Activated T-cell treated with anti-CD3 and anti-CD28 coated beads for 48 hours (primary cell): ENCODE measurements at places on chromosomes 7 and 10.

DNA sequence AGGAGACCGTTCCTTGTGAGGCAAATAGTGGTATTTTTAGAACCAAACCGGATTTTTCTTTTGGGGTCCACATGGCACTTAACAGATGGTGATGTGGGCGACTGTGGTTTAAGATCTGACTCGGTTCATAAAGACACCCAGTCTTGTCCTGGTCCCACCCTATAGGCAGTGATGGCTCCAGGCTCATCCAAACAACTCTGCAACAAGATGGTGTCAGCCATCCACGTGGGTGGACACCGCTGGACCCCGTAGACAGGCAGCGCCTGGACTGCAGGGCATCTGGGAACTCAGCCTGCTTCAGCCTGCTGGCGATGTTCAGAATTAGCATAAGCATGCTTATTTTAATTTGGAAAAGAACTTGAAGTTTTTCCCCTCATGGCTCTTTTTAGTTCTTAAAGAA is 258.4 kb upstream of the FZD1 start:
- no peak for DNase-seq

DNA sequence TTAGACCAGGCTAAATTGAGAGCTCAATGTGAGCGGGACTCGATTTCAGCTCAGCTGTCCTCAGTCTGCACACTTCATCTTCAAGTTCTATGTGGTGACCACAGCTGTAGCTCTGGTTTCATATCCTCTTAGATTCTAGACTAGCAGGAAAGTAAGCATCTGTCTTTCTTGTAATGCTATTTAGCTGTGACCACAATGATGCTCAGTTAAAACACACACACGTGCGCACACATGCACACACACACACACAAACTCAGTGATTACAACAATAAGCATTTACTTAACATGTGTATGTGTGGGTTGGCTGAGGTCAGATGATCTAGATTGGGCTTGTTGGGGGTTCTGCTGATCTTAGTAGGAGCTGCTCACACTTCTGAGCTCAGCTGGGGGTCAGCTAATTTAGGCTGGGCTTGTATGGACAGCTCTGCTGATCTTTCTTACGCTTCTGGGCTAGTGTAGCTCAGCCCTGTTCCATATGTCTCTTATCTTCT is 82.5 kb downstream of the ZNF365 start:
- DNase-seq: no peak

- DNase-seq: no peak
Observed at GRCh38 chr7:18457832-18458231, 37.7 kb upstream of the HDAC9 start.

DNA sequence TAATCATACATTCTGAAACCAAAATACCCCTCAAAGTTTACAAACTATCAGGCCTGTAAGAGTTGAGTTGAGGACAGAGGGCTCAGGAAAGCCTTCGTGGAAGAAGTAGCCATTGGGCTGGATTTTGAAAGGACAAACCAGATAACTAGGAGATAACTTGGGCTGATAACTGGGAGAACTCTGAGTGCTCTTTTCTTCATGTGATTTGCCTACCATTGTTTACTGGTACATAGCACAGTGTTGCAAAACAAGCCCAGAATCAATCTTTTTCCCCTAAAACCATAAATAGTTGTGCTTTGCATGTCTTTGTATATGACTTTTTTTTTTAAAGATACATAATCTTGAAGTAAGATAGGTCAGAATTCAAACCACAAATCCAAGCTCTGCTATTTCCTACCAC is 106.7 kb upstream of the ITGB1 start:
- DNase-seq: no peak

DNA sequence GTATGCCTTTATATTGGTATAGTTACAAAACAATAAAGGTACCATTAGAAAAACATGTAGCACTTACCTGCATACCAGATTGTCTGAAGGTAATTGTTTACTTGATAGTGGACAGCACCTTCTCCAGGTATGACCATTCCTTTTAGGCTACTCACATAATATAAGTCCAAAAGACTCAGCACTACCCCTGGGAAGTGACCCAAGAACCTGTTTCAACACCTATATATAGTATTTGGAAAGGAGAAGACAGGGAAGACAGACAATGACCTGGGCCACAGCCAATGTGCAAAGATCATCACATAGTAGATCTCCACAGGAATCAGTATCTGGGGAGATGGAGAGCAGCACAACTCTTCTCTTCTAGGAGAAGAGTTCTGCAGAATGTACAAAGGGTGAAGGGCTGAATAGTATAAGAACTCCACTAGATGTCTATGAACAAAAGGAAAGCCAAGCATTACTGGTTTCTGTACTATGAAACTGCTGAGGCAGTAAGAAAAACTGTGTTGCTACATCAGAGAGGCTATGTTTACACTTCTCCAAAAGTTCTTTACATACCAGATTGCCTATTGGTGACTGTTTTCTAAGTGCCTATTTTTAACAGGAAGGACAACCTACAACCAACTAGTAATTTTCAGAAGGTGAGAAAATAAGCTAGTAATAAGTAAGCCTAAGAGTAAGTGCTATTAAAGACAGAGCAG is 159.2 kb downstream of the BTAF1 start:
- no peak for DNase-seq

DNA sequence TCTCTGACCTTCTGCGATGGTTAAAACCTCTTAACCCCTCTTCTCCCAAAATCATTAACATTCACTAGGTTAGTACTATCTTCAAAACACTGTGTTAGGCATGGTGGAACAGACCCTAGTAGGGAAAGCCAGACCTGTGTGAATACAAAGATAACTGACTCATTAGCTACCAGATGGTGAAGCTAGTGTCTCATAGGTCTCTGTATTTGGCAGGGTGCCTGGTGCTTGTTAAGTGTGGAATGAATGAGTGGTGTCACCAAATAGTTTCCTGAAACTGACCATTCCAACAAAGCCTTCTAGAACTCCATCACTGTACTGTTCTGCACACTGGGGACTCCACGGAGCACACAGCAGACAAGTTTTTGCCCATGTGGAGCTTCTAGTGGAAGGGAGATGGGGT is 27.7 kb upstream of the TM9SF3 start:
- no peak for DNase-seq

DNA sequence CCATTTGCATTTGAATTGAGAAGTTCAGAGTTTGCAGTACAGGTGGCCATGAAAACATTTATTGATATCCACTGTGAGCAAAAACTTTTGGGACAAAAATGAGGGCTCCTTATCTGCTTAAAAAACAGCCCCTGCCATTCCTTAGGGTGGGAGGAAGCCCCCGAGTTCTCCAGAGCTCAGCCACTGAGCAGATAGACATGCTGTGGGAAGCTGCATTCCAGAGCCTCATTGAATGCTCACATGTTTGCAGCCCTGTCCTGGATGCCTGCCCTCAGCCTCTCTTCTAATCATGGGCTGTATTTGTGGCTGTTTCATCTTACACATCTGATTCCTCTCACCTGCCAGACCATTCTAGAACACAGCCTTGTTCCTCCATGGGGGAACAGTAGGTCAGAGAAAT is 33.3 kb downstream of the PLPP4 start:
- no peak for DNase-seq

DNA sequence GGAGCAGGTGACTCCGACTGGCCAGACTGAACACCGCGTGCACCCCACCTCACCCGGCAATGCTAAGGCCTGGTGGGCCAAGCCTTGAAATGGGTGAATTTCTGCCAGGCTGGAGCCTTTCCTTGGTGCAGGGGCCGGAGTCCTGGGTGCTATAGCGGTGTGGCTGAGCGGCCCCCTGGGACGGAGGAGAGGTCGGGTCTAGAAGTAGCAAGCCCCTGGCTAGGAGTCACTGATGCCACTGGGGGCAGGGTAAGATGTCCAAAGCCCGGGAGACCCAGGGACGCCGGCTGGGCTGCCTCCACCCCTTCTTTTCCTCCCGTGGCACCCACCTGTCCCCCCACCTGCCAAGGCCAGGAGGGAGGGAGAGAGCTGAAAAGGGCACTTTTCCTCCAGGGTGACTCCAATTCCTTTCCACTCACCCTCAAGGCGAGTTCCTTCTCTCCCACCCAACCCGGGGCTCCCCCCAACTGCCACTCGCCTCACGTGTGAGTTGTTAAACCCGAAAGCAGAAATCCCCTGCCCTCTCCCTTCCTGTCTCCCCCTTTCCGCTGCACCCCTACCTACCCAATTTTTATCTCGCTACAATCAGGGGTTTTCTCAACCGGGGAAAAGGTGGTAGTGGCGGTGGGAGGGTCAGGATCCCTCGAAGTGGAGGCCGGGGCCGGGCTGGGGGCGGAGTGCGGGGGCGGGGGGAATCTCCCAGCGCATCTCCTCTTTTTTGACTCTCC is 6.0 kb upstream of the GATA3 start:
- no peak for DNase-seq

GRCh38 chr10:102157224-102157623 is 5.0 kb downstream of the NOLC1 start:
- DNase-seq: no peak

GRCh38 chr10:112395809-112396530 is 22.1 kb downstream of the ACSL5 start:
- no peak for DNase-seq

GRCh38 chr10:113519681-113520115 is 33.2 kb upstream of the HABP2 start:
- no peak for DNase-seq

- DNase-seq: no peak
Observed at GRCh38 chr7:20913853-20914252, 127.2 kb upstream of the SP8 start.

- peak; percentile 81 for DNase-seq
Observed at GRCh38 chr7:4791738-4792536, 16.5 kb downstream of the AP5Z1 start.

- no peak for DNase-seq
Observed at GRCh38 chr7:119086026-119086425, 861.5 kb downstream of the ANKRD7 start.

DNA sequence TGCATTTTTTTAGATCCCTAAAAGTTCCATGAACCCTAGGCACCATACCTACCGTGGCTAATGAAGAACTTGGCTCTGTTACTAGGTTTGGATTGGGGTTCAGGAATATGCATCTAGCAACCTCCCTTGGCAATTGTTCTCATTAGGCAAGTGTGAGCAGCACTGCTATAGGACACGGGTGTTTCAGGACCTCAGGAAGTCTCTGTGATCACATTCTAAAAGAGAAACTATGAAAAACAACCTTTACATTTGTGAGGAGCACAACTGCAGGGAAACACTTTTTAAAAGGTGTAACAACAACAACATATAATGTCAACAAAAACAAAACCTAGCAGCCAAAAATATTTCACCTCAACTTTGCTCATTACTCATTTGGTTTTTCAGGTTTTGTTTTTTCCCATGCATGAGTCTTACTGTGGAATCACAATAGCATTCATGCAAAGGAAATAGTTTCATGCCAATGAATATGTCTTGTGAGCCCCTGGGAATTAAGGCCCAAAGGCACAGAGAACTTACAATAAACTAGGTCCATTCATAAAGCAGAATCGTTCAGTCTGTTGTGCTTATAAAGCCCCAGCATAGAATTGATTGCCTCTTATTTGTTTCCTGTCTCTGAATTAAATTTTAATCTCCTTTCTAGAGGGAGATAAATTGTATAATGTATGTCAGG is 255.7 kb upstream of the DGKB start:
- DNase-seq: no peak

- DNase-seq: no peak
Observed at GRCh38 chr7:25244254-25245033, 16.2 kb upstream of the NPVF start.

DNA sequence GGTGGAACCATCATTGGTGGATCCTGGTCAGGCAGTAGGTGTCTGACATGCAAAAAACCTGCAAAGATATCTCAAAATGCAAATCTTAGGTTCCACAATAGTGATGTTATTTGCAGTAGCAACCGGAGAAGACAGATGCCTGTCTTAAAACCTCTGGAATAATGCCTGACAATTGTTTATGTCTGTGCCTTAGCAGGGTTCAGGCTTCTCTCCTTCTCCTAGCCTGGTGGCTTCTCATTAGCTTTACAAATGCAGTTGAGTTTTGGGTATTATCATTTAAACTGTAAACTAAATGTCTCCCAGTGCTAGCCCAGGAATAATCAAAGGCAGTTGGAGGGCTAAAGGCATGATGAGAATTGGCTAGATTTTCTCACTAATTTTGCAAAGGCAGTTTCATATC is 146.3 kb upstream of the NRG3 start:
- DNase-seq: no peak

- no peak for DNase-seq
Observed at GRCh38 chr10:92575961-92576360, 2.1 kb upstream of the IDE start.

GRCh38 chr10:60894786-60895185 is 49.2 kb downstream of the RHOBTB1 start:
- DNase-seq: no peak

- DNase-seq: no peak
Observed at GRCh38 chr7:50121286-50121685, 28.2 kb upstream of the ZPBP start.

GRCh38 chr10:92891885-92892690 is 43.8 kb downstream of the EXOC6 start:
- DNase-seq: no peak

- no peak for DNase-seq
Observed at GRCh38 chr10:87622314-87623004, 37.2 kb upstream of the PAPSS2 start.

- DNase-seq: no peak
Observed at GRCh38 chr10:64555666-64556065, 1034.5 kb downstream of the REEP3 start.

DNA sequence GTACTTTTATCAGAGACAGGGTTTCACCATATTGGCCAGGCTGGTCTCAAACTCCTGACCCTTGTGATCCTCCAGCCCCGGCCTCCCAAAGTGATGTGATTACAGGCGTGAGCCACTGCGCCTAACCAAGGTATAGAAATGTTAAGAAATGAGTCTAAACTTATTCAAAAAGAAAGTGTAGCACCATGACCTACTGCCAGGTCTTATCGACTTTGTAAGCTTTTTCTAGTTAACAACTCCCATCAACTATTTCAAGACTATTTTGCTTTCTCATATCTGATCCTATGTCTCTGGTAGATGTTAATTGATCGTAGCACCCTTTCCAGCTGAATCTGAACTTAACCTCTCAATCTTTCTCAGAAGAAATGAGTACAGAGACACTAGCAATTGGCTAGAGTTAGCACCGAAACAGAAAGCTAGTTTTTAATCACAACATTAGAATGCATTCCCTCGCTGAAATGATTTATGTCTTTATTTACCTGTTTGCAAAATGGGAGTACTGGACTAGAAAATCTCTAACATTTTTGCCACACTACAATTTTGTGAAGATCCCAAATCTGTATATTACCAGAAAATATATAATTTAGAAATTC is 114.0 kb upstream of the HGF start:
- DNase-seq: no peak
